Lung microvascular endothelial cell (primary cell): ENCODE measurements at places on chromosomes 1 and 21. TPM values are rescaled to one million over a fixed set of nuclear protein-coding genes. Genes with fewer than 3 reads are reported as not detected.

The RCSD1 gene
- total RNA-seq = 21.4 and 99.8 TPM in 2 replicates

The FAM167B gene
- total RNA-seq = 0.79 and 0.87 TPM in 2 replicates

The UQCRHL gene
- 3.3 and 6.3 TPM in 2 replicates for total RNA-seq

The CBR3 gene
- 0.60 and 2.4 TPM in 2 replicates for total RNA-seq

The FAM151A gene
- not detected in 2 replicates for total RNA-seq
